ENCODE measurements at places on chromosomes 11 and 22. TPM values are rescaled to one million over a fixed set of nuclear protein-coding genes. Genes with fewer than 3 reads are reported as not detected.

The SSTR3 gene
- polyA plus RNA-seq: 1.2 TPM

The SCARF2 gene
- 24.3 TPM for polyA plus RNA-seq

The C11orf65 gene
- 3.4 TPM for polyA plus RNA-seq

The KDM4F gene
- polyA plus RNA-seq: not detected

The MYO7A gene
- polyA plus RNA-seq: 2.9 TPM

The OR6A2 gene
- polyA plus RNA-seq: not detected

The POTEH gene
- polyA plus RNA-seq: not detected

The PLAAT3 gene
- 22.5 TPM for polyA plus RNA-seq

The APOA5 gene
- polyA plus RNA-seq: not detected

The MPEG1 gene
- polyA plus RNA-seq: 8.3 TPM

The JHY gene
- 11.0 TPM for polyA plus RNA-seq

The CABP7 gene
- not detected for polyA plus RNA-seq

The BANF1 gene
- polyA plus RNA-seq: 271 TPM

The OR2AT4 gene
- 0.01 TPM for polyA plus RNA-seq

The RASSF10 gene
- polyA plus RNA-seq: 26.2 TPM

The DMC1 gene
- polyA plus RNA-seq: 4.1 TPM

The TTC9C gene
- 45.8 TPM for polyA plus RNA-seq

The KREMEN1 gene
- 24.9 TPM for polyA plus RNA-seq

The SOX10 gene
- polyA plus RNA-seq: 1.5 TPM

The ZNF214 gene
- 11.9 TPM for polyA plus RNA-seq

The FOLR1 gene
- 57.9 TPM for polyA plus RNA-seq

The EHF gene
- polyA plus RNA-seq: 32.7 TPM

The PDE2A gene
- polyA plus RNA-seq: 17.2 TPM

Measured in renal pelvis (tissue), 12 donors.